Stimulated activated CD4-positive, alpha-beta T cell treated with anti-CD3 and anti-CD28 coated beads, Interleukin-1b, Interleukin-23, amount 100 ng/mL, for 1 hour (primary cell): ENCODE measurements at places on chromosomes 5 and 9.

DNA sequence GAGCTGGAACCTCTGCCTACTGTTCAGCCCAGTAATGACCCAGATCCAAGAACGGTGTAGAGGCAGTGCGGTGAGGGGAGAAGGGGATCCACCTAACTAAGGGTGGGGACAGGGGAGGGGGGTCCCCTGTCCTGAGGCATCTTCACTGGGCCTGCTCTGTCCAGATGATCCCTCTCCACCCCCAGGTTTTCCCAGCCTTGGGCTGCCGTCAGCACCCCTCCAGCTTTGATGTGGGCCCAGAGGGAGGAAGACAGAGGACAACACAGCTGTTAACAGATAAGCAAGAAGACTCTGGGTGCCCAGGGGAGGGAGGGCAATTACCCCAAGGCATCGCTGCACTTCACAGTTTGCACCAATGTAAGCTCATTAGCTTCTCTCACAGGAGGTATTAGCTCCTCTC lies 19.3 kb downstream of the BICD2 start:
- DNase-seq = no peak

GRCh38 chr5:58264276-58264675 lies 195.6 kb downstream of the PLK2 start:
- no peak for DNase-seq

DNA sequence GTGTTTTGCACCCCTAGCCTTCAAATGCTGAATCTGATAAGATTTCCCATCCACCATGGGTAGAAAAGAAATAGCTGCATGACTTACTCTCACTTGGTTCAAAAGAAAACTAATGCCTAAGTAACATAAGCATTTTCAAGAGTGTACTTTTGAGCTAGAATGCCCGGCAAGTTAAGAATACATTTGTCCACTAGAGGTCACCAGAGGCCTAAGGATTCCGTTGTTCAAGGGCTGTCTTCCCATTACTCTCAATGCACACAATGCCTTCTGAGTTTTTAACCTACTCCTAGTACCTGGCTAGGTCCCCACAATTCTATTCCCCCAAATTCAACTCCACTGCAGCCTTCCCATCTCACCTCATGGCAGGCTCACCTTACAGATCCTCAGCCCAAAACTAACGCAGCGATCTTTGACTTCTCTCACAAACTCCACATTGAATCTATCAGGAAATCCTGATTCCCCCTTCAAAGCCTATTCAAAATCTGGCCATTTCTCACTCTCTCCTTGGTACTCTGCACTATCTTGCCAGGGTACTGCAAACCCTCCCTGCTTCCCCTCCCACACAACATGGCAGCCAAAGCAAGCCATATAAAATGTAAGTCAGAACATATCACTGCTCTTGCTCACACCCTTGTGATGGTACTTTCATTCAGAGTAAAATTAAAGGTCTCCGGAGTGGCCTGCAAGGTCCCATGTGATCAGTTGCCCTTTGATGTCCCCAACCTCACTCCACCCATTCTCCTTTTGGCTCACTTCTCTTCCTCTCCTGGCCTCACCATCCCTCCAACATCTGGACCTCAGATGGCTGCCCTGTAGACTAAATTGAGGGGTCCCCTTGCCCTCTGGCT lies 13.4 kb downstream of the OXCT1 start:
- no peak for DNase-seq

DNA sequence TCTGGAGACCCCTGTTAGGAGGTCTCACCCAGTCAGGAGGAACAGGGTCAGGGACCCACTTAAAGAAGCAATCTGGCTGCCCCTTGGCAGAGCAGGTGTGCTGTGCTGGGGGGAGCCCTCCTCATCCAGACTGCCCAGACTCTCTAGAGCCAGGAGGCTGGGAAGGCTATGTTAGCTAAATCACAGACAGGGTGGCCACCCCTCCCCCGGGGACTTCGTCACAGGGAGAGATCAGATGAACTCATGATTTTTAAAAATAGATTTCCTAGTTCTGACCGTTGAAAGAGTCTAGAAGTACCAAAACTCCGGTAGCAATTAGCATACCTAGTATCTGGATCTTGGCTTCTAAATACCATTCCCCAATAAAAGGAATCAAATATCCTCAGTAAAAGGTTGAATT lies 35.0 kb upstream of the FOXB2 start:
- no peak for DNase-seq

- DNase-seq = no peak
Measured at GRCh38 chr5:178241688-178242231, 9.2 kb upstream of the PHYKPL start.

DNA sequence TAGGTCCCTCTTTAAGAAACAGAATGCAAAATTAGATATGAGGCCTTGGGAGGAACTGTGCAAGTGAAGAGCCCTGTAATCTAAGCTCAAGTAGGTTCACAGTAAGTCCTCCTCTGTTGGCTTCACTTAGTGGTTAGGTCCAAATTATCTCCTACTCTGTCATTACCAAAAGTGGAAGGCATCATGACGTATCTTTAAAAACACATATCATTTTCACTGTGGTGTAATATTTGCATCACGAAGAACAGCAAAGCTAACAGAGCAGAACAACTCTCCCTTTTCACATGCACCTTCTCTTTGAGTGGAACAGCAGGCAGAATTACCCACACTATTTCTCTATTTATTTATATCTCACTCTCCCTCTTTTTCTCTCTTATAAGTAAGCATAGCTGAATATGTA lies 240.5 kb upstream of the CCNH start:
- DNase-seq = no peak
